ENCODE measurements at places on chromosomes 2 and 18.

DNA sequence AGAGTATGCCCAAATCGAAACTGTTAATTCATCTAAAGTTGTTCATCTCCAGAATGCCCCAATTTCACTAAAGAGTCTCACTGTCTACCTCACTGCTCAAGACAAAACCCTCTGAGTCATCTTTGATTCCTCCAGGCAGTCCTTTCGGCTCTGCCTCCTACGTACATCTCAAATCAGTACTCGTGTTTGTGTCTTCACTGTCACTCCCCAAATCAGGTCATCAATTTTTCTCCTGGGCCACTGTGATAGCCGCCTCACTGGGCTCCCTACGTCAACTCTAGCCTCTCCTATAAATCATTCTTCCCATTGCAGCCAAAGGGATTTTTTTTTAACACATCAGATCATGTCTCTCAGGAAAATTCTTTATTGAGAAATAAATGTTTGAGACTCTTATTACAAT is 42.1 kb upstream of the TTC39C start:
- peak; percentile 70 for DNase-seq

GRCh38 chr2:42925742-42926433 is 133.5 kb upstream of the HAAO start:
- DNase-seq = no peak

- no peak for DNase-seq
Measured at GRCh38 chr18:7116792-7117389, 706 bp downstream of the LAMA1 start.

DNA sequence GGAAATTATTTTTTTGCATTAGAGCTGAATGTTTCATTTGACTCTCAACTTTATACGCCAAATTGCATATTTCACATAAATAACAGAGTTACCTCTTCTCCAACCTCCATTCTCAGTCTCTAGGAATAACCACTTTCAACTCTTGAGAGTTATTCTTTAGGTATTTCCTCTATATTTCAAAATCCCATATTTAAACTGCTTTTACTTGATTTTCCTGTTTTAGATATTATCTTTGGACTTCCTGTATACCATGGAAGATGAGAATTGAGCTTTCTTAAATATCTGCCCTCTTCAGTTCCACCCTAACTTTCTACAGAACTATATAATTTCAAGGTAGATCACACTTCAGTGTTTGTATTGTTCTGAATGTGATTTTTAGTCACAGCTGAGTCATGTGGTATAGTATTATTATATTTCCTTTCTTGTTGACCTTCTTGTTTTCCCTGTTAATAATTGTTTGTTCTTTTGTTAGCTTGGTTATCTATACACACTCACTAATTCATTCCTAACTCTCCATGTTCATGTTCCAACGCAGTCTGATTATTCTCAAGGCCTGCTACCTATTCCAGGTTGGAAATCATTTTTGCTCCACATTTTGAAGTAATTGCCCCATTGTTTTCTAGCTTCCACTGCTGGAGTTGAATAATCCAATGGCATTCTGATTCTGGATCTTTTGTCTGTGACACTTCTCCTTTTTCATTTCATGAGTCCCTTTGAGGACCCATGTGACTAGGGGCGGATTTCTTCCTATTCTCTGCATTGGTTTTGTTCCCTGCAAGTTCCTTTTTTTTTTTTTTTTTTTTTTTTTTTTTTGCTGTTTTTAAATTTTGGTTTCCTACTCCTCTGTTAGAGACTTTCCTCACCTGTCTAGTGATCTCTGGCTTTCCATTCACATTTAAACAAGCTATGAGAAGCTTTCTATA is 156.8 kb upstream of the RBMS1 start:
- DNase-seq = no peak

DNA sequence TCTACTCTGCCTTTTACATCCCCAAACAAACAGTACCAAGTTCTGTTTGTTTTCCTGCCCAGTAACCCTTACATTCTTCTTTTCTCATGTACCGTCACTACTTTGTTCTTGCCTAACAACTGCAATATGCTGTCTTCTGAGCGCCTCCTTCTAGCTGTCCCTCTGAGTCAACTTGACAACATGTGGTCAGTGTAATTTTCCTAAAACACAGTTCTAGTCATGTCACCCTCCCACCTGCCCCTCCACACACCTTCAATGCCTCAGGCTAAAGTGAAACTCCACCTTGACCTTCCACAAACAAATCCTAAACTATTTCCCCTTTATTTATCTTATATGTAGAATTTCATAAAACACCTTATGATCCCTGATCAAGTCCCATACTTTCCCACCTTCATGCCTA is 124.6 kb upstream of the CD302 start:
- DNase-seq = no peak

- no peak for DNase-seq
Measured at GRCh38 chr2:53987336-53987921, 16.6 kb upstream of the PSME4 start.

Measured in CD4-positive, alpha-beta T cell treated with Interleukin-4 for 1 hour (primary cell).